ENCODE measurements at places on chromosomes 13 and 19. TPM values are rescaled to one million over a fixed set of nuclear protein-coding genes. Genes with fewer than 3 reads are reported as not detected.

GRCh38 chr13:106685143-106685542 lies 117.2 kb upstream of the ARGLU1 start:
- DNase-seq = no peak

DNA sequence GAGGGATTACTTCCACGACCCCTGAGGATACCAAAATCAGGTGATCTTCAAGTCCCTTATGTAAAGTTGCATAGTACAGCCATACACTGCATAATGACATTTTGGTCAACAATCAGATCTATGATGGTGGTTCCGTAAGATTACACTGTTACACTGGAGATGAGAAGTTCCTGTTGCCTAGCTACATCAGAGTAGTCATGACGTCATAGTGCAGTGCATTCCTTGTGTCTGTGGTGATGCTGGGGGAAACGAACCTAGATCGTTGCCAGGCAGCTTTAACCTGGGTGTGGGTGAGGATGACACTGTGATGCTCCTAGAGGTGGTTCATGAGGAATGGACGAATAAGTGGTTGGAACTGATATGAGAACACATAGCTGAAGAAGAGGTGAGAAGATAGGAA lies 9.1 kb downstream of the ZNF610 start:
- DNase-seq = no peak

DNA sequence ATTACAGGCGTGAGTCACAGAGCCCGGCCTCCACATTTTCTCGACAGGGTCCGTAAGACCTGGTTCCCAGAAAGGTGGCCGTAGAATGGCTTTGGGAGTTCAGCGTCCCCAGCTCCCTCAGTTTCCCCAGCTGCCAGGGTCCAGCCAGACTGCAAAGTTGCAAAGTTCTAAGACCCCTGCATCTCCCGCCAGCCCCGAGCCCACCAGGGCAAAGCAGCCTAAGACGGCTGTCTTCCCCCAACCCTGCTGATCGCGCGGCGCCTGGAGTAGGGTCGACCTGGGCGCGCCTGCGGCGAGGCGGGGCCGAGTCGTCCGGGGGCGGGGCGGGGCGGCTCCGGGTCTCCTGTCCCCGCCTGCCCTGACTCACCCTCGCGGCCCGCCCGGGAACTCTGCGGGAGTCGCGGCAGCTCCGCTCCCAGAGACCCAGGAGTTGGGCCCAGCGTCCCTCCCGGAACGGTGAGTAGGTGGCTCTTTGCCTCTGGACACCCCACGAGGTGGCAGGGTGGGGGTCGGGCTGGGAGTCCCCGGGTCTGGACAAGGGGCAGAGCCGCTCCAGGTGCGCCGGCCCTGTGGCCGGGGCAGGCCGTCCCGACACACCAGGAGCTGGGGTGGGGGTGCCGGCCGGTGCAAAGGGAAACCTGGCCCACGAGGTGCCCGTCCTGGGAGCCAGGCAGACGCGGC lies at the start of gene LRRC8E:
TSS of gene LRRC8E (plus strand) at position 366 of the 681 bp plus-strand sequence. CDS start 7,094 bp downstream, outside the sequence.
- peak; percentile 95 for DNase-seq

Gene ZNF135
- total RNA-seq = not detected

DNA sequence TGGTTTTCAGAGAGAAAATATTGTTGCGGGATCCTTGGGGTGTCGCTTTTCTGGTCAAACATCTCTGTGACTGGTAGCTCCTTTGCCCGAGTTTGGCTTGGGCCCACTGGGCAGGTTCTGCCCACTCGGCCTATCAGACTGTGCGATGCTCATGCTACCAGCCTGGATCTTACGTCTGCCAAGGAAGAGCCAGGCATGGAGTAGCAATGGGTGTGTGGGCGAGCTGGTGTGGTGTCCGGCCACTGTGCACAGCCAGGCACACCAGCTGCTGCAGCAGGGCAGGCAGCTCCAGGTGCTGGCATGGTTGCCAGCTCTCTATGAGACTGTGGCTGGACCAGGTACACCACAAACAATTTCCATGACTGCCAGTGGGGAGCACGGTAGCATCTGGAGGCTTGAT lies 1351.8 kb upstream of the PCDH20 start:
- DNase-seq = no peak

Gene CALR3
- total RNA-seq = not detected

DNA sequence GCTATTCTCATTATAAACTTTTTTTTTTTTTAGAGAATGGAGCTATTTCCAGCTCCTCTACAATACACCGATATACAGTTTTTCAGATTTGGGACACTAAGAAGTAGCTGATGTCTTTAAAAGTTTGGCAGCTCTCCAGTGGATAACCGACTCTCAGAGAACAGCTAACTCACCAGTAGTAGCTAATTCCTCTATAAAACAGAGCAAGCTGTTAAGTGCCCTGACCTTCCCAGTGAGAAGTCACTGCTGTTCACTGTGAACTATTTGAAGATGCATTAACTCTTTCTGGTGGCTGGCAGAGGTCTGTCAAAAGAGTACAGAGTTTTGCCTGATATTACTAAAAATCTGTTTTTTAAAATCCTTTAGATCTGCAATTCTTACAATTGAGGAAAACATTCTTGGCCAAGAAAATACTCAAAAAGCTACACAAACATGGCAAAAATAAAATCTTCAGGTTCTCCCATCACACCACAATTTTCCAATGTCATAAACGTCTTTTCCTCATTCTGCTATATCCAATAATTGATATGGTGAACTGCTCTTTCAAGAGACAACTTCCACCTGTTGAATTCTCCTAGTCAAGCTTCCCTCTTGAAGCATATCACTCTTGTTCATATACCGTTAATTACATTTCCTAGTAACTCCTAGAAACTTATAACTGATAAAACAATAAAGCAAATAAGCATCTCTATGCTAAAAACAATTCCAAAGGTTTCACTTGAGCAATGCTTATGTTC lies 44.2 kb downstream of the TBC1D4 start:
- no peak for DNase-seq

DNA sequence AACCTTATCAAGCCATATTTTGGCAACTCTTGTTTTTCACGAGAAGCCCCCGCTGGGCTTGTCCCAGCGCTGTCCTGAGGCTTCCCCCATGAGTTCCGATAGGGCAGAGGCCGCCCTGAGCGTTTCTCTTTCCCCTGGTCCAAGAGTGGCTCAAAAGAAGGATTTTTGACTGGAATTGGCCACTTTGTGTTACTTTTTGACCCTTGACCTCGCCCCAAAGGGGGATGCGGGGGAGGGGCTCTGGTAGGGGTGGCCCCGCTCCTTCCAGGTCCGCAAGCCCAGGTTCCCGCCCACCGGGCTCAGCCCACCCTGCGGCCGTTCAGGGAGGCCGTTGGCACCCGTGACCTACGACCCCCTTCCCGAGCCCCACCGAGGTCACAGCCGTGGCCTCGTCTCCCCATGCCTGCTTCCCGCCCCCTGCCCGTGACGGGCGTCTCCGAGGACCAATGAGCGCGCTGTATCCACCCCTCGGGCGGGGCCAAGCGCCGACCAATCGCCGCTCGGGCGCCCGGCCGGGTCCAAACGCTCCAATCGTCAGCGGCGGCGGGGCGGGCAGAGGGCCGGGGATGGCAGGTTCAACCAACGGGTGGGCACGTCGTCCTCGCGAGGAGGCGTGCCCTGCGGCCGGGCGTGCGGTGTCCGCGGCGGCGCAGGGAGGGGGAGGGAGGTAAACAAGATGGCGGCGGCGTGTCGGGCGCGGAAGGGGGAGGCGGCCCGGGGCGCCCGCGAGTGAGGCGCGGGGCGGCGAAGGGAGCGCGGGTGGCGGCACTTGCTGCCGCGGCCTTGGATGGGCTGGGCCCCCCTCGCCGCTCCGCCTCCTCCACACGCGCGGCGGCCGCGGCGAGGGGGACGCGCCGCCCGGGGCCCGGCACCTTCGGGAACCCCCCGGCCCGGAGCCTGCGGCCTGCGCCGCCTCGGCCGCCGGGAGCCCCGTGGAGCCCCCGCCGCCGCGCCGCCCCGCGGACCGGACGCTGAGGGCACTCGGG lies at the start of gene STK11:
TSS of gene STK11 (plus strand) at position 665 of the 986 bp plus-strand sequence. CDS start 1,136 bp downstream, outside the sequence.
- DNase-seq = peak; percentile 97

GRCh38 chr19:40533508-40533907 lies 43.2 kb upstream of the SHKBP1 start:
- no peak for DNase-seq

Gene OR4F17
- total RNA-seq = not detected

DNA sequence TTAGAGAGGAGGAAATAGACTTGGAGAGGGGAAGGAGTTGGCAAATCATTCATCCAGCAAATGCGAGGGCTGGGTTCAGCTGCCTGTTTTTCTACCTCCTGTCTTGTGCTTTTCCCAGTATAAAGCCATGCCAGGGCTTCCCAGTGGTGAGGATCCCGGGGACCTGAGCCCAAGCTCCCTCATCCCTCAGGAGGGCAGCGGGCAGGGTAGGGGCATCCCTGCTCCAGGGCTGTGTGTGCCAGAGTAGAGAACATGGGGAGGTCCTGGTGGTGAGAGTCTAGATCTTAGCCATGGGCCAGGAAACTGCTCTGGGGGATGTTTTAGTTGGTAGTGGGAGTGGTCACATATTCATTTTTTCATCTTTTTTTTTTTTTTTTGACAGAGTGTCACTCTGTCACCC lies 43.6 kb downstream of the GPR12 start:
- no peak for DNase-seq

- no peak for DNase-seq
Observed at GRCh38 chr13:80400164-80400864, 59.4 kb upstream of the SPRY2 start.

DNA sequence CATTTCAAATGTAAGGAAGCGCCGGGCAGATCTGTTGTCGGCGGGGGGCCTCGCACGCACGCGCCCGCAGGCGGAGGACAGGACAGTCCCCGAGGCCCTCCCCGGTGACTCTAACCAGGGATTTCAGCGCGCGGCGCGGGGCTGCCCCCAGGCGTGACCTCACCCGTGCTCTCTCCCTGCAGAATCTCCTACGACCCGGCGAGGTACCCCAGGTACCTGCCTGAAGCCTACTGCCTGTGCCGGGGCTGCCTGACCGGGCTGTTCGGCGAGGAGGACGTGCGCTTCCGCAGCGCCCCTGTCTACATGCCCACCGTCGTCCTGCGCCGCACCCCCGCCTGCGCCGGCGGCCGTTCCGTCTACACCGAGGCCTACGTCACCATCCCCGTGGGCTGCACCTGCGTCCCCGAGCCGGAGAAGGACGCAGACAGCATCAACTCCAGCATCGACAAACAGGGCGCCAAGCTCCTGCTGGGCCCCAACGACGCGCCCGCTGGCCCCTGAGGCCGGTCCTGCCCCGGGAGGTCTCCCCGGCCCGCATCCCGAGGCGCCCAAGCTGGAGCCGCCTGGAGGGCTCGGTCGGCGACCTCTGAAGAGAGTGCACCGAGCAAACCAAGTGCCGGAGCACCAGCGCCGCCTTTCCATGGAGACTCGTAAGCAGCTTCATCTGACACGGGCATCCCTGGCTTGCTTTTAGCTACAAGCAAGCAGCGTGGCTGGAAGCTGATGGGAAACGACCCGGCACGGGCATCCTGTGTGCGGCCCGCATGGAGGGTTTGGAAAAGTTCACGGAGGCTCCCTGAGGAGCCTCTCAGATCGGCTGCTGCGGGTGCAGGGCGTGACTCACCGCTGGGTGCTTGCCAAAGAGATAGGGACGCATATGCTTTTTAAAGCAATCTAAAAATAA lies 18.2 kb downstream of the IL17D start:
- DNase-seq = no peak

Gene PGLYRP1
- not detected for total RNA-seq

DNA sequence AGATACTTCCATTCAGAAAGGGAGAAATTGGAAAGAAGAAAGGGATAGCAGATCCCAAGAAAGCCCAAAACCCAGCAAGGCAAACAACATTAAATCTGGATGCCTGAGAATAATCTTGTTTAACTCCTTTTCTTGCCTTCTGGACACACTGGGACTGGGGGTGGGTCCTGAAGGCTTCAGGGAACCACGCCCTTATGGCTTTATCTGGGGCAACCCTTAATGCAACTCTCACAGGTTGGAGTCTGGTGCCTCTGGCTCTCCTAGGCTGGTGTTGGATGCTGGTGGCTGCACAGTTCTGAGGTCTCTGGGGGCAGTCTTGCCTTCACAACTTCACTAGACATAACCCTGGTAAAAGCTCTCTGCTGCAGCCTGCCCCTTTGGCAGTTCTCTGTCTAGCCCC lies 27.9 kb downstream of the PAN3 start:
- DNase-seq = no peak

- no peak for DNase-seq
Observed at GRCh38 chr13:54744747-54745146, 1716.1 kb downstream of the OLFM4 start.

- DNase-seq = peak; percentile 68
Observed at GRCh38 chr19:10270616-10271394, at the start of gene ICAM1. ICAM1 (plus strand) TSS chr19:10271120; CDS start chr19:10271160, 40 bp downstream.

GRCh38 chr19:2723345-2723715 lies 2.2 kb upstream of the DIRAS1 start:
- no peak for DNase-seq

DNA sequence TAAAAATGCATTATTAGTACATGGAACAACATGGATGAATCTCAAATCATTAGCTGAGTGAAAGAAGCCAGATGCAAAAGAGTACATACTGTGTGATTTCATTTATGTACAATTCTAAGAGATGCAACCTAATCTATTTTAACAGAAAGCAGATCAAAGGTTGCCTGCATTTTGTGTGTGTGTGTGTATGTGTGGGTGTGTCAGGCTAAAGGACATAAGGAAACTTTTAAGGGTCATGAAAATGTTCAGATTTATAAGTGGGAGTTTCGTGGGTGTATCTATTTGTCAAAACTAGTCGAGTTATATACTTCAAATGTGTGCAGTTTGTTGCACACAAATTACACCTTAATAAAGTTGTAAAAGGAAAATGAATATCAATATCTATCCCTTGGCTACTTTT lies 17.9 kb upstream of the NEK3 start:
- DNase-seq = no peak

GRCh38 chr13:90867336-90867683 lies 480.2 kb upstream of the MIR17HG start:
- DNase-seq = peak; percentile 51

GRCh38 chr19:42529248-42529764 lies 1.0 kb upstream of the CEACAM1 start:
- peak; percentile 28 for DNase-seq

DNA sequence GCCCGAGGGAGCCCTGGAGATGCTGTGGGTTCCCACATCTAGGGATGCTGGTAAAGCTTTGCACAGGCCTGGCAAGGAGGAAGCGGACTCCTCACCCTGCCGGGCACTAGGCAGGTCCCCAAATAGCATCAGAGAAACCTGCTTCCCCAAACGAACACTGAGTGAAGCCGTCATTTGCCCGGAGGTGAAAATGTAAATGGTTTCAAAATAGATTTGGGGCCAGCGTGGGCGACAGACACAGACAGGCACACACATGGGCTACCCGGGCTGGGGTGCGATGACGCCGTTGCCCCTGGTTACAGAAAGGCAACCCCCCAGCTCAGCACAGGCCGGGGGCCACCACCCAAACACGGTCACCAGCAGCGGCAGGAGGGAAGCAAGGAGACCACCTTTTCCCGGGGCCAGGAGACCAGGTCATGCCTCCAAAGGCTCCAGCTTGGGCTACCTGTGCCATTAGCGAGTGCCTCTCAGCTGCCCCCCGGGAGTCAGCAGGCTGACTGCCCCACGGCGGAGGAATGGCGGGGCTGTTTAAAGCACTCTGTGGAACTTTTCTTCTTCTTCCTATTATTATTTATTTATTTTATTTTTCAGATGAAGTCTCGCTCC lies 47.5 kb upstream of the NDUFS7 start:
- DNase-seq = no peak

GRCh38 chr13:59230484-59231264 lies 933.1 kb downstream of the DIAPH3 start:
- DNase-seq = no peak

All from MG63 (cell line).